ENCODE measurements at places on chromosomes 1 and 21. TPM values are rescaled to one million over a fixed set of nuclear protein-coding genes. Genes with fewer than 3 reads are reported as not detected.
A peak's percentile ranks its signal among the peaks of the same experiment; 100 is the strongest.

DNALI1 gene
- total RNA-seq: 18.9 TPM

SLC9C2 gene
- total RNA-seq: not detected

GRCh38 chr1:219798283-219799030, 129.9 kb downstream of the SLC30A10 start:
- H3K27me3 ChIP-seq: no peaks in the 10 kb centered on the region
- H3K36me3 ChIP-seq: no peaks in the 10 kb centered on the region
- no peak overlapping the region for H3K27ac ChIP-seq
- DNase-seq: no peak
- no peaks in the 10 kb centered on the region for H3K4me1 ChIP-seq

DNA sequence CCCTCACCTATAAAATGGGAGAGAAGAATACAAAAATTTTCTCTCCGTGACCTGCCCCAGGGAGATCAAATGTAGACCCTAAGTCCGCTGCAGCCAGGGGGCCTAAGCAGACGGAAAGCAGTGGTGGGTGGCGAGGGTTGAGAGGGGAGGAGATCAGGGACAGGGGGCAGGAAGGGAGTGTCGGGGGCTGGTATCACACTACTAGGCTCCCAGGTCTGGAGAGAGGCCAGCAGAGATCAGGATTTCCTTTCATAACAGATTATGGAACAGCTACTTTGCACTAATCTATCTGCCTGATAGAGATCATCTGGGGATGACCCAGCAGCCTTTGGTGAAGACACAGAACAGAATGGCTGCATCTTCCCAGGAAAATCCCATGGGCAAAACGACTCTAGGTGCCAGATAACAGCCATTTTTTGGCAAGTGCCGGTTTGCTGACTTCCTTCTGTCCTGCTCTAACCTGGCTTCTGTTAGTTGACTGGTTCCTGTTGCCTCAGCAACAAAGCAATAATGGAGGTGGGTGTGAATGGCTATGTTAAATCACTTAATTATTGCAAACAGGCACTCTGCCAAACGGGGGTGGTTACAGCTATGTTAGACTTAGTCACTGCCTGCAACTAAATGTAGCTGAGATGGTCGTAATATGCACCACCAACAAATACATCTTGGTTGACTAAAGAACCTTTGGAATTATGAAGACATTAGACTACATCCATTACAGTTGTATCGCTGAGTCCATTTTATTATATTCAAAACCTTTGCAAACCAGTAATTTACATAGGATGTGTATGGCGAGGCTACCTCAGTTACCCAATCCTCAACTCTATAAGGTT, 30.0 kb upstream of the EPS8L3 start:
- no peaks in the 10 kb centered on the region for H3K36me3 ChIP-seq
- no peak overlapping the region for H3K27ac ChIP-seq
- no peak overlapping the region for H3K4me3 ChIP-seq
- no peaks in the 10 kb centered on the region for H3K27me3 ChIP-seq
- H3K4me1 ChIP-seq: peaks cover 6% of the 10 kb centered on the region
- DNase-seq: peak; percentile 34

RBM11 gene
- total RNA-seq: 1.7 TPM

- no peak for DNase-seq
- H3K4me1 ChIP-seq: no peaks in the 10 kb centered on the region
- no peak overlapping the region for H3K27ac ChIP-seq
- H3K36me3 ChIP-seq: peaks cover 1% of the 10 kb centered on the region
Measured at GRCh38 chr1:100869996-100870395, 24.6 kb downstream of the EXTL2 start.

KRTAP12-2 gene
- not detected for total RNA-seq

DNA sequence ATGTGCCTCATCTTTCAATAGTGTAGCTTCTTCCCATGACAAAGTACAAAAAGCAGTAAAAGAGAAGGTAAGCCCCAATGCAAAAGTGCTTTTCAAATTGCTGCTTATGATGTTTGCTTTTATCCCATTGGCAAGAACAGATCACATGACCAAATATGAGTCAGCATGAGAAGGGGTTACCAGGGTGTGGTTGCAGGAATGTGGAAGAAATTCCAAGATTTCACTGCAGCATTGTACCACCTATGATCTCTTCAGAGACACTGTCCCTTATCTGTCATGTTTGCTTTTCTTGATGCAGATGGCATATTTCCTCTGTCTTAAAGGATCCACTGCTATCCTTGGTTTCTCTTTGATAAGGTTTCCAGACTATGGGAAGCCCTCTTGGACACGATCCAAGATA, 1006.9 kb upstream of the PRMT6 start:
- H3K27me3 ChIP-seq: no peaks in the 10 kb centered on the region
- no peak overlapping the region for H3K4me3 ChIP-seq
- H3K36me3 ChIP-seq: no peaks in the 10 kb centered on the region
- H3K4me1 ChIP-seq: no peaks in the 10 kb centered on the region
- H3K27ac ChIP-seq: no peak overlapping the region

GRCh38 chr1:162627662-162628296, 4.5 kb upstream of the DDR2 start:
- DNase-seq: no peak
- no peaks in the 10 kb centered on the region for H3K4me1 ChIP-seq
- no peak overlapping the region for H3K27ac ChIP-seq
- no peak overlapping the region for H3K4me3 ChIP-seq
- H3K36me3 ChIP-seq: no peaks in the 10 kb centered on the region

- H3K27me3 ChIP-seq: no peaks in the 10 kb centered on the region
- H3K4me3 ChIP-seq: no peak overlapping the region
- H3K27ac ChIP-seq: no peak overlapping the region
- peaks cover 18% of the 10 kb centered on the region for H3K36me3 ChIP-seq
- DNase-seq: no peak
Measured at GRCh38 chr1:98813738-98814309, 152.3 kb downstream of the SNX7 start.

- H3K27me3 ChIP-seq: 0 out of 2 replicates have a peak, but pooled peaks cover 2% of the 10 kb centered on the region
- H3K27ac ChIP-seq: no peak overlapping the region
- DNase-seq: no peak
- no peak overlapping the region for H3K4me3 ChIP-seq
Measured at GRCh38 chr1:175138579-175138978, 54.0 kb downstream of the KIAA0040 start.

PLEKHN1 gene
- 2.0 TPM for total RNA-seq

- H3K27ac ChIP-seq: no peak overlapping the region
- no peaks in the 10 kb centered on the region for H3K4me1 ChIP-seq
Measured at GRCh38 chr1:77399250-77400086, 117.6 kb downstream of the AK5 start.

LAMTOR2 gene
- total RNA-seq: 55.0 TPM

- no peaks in the 10 kb centered on the region for H3K27me3 ChIP-seq
- peak; percentile 83 for DNase-seq
- H3K4me1 ChIP-seq: no peaks in the 10 kb centered on the region
- no peak overlapping the region for H3K4me3 ChIP-seq
- no peak overlapping the region for H3K27ac ChIP-seq
- H3K36me3 ChIP-seq: no peaks in the 10 kb centered on the region
Measured at GRCh38 chr1:9004700-9005394, 21.4 kb downstream of the SLC2A7 start.

DNA sequence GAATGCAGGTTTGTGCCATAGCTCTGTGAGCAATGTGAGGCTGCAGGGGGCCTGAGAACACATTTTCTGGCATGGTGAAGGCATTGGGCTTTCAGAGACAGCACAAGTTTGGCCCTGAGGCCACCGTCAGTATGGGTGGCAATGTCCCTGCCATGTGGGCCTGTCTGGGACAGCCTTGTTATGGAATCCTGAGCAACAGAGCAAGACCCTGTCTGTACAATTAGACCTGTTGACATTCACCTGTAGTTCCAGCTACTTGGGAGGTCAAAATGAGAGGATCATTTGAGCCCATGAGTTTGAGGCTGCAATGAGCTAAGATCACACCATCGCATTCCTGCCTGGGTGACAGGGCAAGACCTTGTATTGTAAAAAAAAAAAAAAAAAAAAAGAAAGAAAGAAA, 35.6 kb downstream of the PRDM15 start:
- DNase-seq: no peak
- no peak overlapping the region for H3K4me3 ChIP-seq

DNA sequence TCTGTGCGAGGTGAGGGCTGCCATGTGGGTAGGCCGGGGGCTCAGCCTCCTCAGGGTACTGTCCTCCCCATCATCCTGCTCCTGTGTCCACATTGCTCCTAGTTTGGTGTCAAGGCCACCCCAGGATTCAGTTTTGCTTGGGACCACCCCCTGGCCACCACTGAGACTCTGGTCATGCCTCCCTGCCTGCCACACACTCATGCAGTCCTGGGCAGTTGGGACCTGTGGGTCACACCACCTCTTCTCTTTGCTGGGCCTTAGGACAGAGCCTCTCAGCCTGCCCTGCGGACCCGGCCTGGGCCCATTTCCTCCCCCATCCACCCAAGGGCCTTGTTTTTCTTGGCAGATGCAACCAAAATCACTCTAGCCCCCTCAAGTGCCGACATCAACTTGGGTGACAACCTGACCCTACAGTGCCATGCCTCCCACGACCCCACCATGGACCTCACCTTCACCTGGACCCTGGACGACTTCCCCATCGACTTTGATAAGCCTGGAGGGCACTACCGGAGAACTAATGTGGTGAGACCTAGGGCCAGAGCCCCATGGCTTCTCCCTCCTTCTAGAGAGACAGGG, 19.4 kb downstream of the TMEM81 start:
- no peaks in the 10 kb centered on the region for H3K27me3 ChIP-seq
- no peak overlapping the region for H3K27ac ChIP-seq
- H3K36me3 ChIP-seq: no peaks in the 10 kb centered on the region
- H3K4me3 ChIP-seq: no peak overlapping the region
- no peaks in the 10 kb centered on the region for H3K4me1 ChIP-seq

- H3K27me3 ChIP-seq: no peaks in the 10 kb centered on the region
- no peaks in the 10 kb centered on the region for H3K4me1 ChIP-seq
- H3K4me3 ChIP-seq: no peak overlapping the region
- no peak overlapping the region for H3K27ac ChIP-seq
Measured at GRCh38 chr1:2845869-2846268, 44.4 kb upstream of the TTC34 start.

- DNase-seq: no peak
- no peak overlapping the region for H3K27ac ChIP-seq
- no peaks in the 10 kb centered on the region for H3K27me3 ChIP-seq
Measured at GRCh38 chr1:51336711-51337110, 6.3 kb upstream of the TTC39A start.

DNA sequence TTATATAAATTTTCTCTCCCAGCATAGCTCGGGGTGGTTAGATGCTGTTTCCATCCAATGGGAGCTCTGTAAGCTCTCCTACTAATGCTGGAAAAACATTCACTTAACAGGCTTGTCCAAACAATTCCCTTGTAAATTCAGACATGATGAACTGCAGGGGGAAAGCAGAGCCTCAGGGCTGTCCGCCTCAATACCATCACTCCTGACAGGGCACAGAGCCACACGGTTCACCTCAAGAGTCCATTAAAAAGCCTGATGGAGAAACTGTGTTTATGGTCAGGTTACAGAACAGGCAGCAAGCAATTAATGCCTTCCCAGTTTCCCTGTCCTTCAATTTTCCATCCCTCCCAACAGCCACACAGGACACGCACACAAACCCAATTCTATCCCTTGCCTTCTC, 171.0 kb downstream of the BRINP2 start:
- H3K36me3 ChIP-seq: no peaks in the 10 kb centered on the region
- H3K27me3 ChIP-seq: no peaks in the 10 kb centered on the region
- no peak overlapping the region for H3K4me3 ChIP-seq
- no peak for DNase-seq

RNU1-1 gene
- 1,874 TPM for total RNA-seq

- H3K27ac ChIP-seq: no peak overlapping the region
- DNase-seq: no peak
- no peaks in the 10 kb centered on the region for H3K27me3 ChIP-seq
- H3K4me1 ChIP-seq: no peaks in the 10 kb centered on the region
Measured at GRCh38 chr1:199546323-199546722, 481.2 kb upstream of the NR5A2 start.

- H3K27ac ChIP-seq: no peak overlapping the region
- no peak for DNase-seq
- no peaks in the 10 kb centered on the region for H3K4me1 ChIP-seq
- H3K4me3 ChIP-seq: no peak overlapping the region
- no peaks in the 10 kb centered on the region for H3K36me3 ChIP-seq
Measured at GRCh38 chr1:154403261-154403943, 1.7 kb upstream of the IL6R start.

PYCR2 gene
- total RNA-seq: 104 TPM

DNA sequence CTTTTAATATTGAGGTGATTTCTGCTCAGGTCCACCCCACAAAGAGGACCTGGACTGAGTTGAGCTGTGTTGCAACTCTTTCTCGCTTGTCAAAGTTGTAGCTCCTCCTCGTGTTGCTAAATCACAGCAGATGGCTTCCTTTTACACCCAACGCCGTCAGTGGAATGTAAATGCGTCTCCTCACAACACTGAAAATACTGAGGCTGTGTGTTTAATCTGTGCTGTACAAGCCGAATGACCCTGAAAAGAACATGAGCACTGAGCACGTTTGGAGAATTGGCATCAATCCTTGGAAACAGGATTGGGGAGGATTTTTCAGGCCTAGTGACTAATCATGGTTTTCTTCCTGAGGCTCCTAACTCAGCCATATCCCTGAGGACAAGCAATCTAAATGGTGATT, 196.0 kb downstream of the CRB1 start:
- H3K27me3 ChIP-seq: no peaks in the 10 kb centered on the region
- peaks cover 5% of the 10 kb centered on the region for H3K4me1 ChIP-seq
- no peak overlapping the region for H3K27ac ChIP-seq
- DNase-seq: no peak
- no peaks in the 10 kb centered on the region for H3K36me3 ChIP-seq

DNA sequence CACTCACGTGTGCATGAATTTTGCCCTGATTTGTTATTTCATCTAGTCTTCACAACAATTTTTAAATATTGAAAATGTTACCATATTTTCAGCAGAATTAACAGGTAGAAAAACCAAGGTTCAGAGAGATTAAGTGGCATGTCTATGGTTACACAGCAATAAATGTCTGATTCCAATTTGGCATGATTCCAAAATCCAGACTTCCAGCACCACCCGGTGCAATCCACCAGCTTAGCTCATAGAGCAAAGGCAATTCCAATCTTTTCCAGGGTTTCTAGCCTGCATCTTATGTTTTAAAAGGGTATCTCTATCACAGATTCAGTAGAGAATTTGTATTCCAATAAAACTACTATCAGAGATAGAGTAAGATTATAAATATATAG, 161.8 kb downstream of the TPR start:
- no peaks in the 10 kb centered on the region for H3K4me1 ChIP-seq
- no peak overlapping the region for H3K4me3 ChIP-seq

Measured in H9 (cell line).